Stimulated activated CD4-positive, alpha-beta T cell treated with anti-CD3 and anti-CD28 coated beads, Interleukin-4, amount 100 ng/mL, for 4 hours (primary cell): ENCODE measurements at places on chromosomes 3 and 15.

DNA sequence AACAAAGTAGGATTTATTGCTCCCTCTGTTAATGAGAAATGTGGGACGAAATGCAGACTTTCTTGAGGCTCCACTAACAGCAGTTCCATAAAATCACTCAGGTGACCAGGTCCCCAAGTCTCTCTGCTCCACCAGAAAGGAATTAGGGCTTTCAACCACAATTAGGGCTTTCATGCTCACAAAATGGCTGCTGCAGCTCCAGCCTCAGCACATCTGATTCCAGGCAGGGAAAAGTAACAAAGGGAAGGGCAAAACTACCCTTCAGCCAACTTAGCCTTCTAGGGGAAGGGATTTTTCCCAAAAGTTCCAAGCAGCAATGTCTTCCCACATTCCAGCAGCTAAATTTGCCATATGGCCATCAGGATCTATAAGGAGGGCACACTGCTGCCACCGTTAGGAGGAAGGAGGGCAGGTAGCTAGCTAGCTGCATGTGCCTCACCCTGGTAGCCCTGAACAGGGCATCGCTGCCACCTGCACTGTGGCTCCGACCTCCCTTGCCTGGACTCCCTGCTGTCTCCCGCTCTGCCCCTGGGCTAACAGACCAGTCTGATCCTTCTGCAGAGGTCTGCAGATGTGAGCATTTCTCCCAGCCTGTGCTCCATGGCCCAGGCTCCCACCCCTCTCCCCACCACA lies 12.8 kb downstream of the CFAP100 start:
- no peak for DNase-seq

DNA sequence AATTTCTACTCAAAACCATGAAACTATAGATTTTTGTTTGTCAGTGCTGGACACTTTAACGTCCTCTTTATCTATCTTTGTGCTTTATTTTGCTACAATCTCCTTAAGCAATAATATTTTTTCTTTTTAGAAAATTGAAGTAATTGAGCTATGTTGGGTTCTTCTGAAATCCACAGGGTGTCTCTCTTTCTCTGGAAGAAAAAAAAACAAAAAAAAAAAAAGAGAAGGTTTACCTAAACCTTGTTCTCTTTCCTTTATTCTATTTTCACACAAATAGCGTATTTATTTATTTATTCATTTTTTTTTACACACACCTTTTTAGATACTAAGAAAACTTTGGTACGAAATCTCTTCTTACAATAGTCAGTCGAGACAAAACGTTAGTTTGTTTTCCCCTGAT lies 601.0 kb downstream of the EDEM1 start:
- DNase-seq = no peak

GRCh38 chr3:23706111-23706510 lies 99.6 kb upstream of the UBE2E1 start:
- DNase-seq = no peak

DNA sequence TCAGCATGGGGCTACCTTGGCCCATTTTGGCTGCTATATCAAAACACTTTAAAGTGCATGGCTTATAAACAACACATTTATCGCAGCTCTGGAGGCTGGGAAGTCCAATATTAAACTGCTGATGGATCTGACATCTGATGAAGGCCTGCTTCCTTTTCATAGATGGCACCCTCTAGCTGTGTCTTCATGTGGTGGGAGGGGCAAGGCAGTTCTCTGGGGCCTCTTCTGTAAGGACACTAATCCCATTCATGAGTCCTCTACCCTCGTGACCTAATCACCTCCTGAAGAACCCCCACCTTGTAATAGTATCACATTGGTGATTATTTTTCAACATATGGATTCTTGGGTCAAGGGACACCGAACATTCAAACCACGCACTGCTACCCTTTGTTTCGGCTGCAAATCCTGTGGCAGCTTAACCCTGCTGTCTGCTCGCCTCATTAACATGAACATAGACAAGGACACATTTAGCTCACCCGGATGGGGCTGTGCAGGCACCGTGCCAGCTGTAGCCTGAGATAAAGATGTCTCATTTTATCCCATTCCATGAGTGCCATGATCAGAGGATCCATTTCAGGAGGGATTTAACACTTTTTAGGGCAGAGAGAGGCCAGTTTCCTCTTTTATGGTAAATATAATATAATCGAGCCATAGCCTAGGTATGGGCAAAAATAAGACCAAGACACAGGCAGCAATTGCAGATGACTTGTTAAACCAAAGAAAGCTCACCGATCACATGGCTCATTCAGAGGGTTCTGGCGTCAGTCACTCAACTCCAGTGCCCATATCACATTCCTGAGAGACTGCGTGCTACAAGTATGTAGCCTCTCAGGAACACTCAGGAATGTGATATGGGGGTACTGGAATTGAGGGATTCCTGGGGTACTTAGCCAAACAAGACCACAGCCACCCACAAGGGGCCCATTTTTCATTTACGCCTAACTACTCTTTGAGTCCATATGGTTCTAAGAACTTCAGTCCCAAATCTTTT lies 251.1 kb upstream of the ST8SIA2 start:
- no peak for DNase-seq

GRCh38 chr3:9205345-9206143 lies 43.9 kb downstream of the SRGAP3 start:
- DNase-seq = no peak

GRCh38 chr15:65303687-65304380 lies 643 bp upstream of the RNU5B-1 start:
- no peak for DNase-seq

DNA sequence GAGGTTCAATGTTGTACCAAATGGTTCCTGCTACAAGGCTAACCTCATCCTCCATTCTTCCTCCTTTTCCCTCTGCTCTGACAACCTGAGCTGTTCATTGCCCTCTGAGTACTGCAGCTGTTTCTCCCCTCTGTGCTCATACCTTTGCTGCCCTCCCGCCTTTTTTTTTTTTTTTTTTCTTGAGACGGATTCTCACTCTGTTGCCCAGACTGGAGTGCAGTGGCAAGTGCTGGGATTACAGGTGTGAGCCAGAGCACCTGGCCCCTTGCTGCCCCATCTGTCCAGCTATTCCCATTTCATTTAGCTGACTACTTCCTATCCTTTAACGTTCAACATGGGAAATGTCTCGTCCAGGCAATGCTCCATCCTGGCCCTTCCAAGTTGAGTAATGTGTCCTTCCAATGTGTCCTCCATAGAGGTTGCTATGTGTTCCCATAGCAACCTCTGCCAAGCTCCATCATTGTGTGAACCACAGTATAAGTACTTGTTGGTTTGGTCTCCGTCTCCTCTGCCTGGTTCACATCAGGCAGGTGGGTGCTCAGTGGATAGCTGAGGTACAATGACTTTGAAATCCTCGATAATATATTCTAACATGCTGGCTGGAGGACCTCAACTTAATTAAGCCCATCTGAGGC lies 179.9 kb upstream of the ANKRD28 start:
- no peak for DNase-seq

DNA sequence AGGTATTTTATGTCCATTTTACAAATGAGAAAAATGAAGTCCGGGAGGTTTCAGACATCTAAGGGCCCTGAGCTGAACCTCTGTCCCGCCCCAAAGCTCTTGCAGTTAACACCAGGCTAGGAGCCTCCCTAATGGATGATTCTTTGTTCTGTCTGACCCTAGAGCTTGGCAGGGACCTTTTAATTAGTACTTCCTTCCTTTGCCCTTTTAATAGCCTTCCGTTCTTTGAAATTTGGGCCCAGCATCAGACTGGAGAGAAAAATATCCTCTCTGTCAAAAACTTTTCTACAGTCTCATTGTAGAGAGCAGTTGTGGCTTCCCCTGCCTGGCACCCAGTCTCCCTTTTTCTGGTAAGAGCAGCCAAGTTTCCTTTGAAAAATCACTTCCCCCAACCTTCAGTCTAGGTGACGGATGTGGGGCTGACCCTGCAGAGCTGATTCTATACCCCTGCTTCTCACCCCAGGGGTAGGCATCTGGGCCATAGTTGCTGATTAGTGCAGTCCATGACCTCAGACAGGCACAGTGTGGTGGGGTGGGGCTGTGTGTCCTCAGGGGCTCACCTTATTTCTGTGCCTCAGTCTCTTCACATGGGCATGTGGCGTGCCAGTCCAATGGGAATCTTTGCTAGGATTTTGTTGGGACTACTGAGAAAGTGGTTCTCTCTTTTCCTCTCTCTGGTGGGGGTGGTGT lies 220.4 kb downstream of the ADAMTS9 start:
- DNase-seq = no peak

- DNase-seq = no peak
These were observed 215.4 kb downstream of the ADAMTSL3 start for GRCh38 chr15:83869341-83869740.

- DNase-seq = no peak
These were observed 192.2 kb upstream of the THRB start for GRCh38 chr3:24686808-24687207.

GRCh38 chr3:188747489-188747888 lies 424.3 kb upstream of the TPRG1 start:
- no peak for DNase-seq

DNA sequence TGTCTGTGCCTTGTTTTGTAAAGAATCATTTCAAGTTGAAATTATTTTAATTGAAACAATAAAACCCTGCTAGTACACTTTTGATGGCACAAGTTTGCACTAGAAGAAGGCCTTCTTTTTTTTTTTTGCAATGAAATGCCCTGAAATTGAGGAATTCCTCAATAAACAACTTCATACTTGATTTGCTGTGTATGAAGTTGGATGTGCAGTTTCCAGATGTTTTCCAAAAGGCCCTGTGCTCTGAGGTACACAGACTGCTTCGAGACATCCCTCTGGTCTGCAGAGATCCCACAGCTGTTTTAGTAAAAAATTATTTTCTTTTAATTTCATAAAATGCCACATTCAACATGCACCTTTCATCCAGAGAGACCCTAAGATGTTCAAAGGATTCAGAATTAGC lies 48.9 kb downstream of the HES1 start:
- DNase-seq = no peak

GRCh38 chr15:38905632-38906031 lies 341.0 kb upstream of the RASGRP1 start:
- DNase-seq = no peak

- no peak for DNase-seq
These were observed 58.3 kb downstream of the HES1 start for GRCh38 chr3:194194051-194194756.

- no peak for DNase-seq
These were observed 143.9 kb upstream of the MME start for GRCh38 chr3:154936196-154936595.

- DNase-seq = no peak
These were observed 832 bp upstream of the CACNA1D start for GRCh38 chr3:53493595-53493962.

DNA sequence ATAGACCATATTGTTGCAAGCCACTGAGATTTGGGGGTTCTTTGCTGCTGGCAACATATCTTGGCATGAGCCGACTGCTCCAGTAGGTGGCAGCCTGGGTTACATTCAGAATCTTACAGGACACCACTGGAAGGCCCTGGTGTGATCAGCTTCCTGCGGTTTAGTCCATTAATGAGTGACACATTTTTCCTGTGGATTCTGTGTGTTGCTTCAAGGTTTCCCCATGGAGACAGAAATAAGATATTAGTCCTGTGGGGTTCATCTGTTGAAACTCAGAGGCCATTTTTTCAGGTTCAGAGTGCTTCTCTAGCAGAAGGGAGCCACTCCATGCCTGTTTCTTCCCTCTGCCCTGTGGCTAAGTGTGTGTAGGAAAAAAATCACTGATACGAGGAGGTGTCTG lies 116.2 kb downstream of the MFSD1 start:
- DNase-seq = no peak

GRCh38 chr15:55654561-55655031 lies 66.5 kb upstream of the PYGO1 start:
- DNase-seq = no peak

DNA sequence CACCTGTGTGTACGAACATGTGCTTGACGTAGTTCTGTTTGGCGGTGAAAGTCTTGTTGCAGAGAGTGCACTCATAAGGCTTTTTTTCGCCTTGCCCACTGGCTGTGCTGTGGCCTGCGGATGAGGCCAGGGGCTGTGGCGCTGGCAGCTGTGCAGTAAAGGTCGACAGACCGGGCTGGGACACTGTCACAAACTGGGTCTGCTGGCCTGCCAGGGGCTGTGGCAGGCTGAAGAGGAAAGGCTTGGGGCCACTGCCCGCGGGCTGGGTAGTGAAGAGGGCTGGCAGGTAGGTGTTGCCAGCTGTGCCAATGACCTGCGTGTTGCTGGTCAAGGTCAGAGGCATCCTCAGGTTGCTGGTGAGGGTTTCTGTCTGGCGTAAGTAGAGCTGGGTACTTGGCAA lies 56.4 kb downstream of the TIGIT start:
- DNase-seq = no peak

- no peak for DNase-seq
These were observed 21.8 kb downstream of the MAP2K5 start for GRCh38 chr15:67564021-67564967.

DNA sequence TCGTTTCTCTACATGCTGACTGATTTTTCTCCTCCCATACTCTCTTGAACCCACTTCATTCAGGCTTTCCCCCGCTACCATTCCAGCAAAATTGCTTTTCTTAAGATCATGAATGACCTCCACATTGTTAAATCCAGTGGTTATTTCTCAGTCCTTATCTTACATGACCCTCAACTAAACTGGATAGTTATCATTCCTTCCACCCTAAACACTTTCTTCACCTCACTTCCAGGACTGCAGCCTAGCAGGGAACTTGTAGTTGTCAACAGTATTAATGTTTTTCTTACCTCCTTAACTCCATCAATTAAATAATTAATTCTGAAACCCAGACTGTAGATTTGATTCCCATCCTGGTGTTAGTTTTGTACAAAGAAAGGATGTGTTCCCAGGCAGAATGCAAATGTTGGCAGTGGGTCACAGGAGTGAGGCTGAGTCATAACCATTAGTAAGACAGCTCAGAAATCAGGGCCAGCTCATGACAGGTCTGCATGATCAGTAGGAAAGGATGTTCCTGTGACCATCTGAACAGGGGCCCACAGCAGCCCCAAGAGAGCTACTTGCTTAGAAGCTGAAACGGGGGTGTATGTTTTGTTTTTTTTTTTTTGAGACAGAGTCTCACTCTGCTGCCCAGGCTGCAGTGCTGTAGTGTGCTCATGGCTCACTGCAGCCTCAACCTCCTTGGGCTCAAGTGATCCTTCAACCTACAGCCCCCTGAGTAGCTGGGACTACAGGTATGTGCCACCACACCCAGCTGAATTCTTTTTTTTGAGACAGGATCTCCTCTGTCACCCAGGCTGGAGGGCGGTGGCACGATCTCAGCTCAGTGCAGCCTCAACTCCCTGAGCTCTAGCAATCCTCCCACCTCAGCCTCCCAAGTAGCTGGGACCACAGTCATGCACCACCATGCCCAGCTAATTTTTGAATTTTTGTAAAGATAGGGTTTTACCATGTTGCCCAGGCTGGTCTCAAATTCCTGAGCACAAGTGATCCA lies 9.1 kb downstream of the BCL2L10 start:
- DNase-seq = no peak

DNA sequence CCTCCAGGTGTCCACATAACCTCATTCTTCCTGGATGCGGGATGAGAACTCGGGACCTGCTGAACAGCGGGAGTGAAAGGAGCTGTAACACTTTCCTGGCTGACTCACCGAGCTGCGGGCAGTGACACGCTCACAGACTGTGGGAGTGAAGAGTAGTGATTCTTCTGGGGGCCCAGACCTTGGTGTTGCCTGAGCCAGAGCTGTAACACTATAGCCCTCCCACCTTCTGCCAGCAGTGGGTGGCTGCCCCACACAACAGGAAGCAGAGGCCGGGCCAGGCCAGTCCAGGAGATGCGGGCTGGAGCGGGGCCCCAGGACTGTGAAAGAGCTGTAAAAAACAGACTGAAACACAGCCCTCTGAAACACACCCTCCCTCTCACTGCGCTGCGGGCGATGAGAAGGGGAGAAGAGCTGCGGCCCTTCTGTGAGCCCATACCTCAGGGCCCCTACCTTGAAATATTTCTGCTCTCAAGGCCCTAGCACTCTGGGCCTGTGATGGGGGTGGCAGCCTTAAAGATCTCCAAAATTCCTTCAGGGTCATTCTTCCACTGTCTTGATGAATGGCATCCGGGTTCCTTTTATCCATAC lies 464.0 kb upstream of the CCDC54 start:
- no peak for DNase-seq
